HFFc6 (cell line): ENCODE measurements at places on chromosomes 16 and 17.

DNA sequence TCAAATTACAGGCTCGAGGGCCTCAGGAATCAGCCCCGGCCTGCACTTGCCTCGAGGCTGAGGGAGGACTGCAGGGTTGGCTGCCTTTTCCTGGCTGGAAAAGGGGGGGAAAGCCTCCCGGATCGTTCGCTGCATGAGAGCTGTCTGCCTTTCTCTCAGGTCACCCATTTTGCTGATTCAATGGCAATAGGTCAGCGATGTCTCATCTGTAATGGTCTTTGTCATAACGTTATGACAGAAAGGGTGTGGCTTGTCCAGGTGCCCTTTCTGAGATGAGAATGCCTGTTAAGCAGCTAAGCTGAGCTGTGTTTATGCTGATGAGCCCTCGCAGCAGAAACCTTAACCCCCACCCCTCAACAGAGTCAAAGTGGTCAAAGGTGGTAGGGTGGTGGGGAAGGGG, 81.8 kb downstream of the AKAP1 start:
- no peak for DNase-seq

DNA sequence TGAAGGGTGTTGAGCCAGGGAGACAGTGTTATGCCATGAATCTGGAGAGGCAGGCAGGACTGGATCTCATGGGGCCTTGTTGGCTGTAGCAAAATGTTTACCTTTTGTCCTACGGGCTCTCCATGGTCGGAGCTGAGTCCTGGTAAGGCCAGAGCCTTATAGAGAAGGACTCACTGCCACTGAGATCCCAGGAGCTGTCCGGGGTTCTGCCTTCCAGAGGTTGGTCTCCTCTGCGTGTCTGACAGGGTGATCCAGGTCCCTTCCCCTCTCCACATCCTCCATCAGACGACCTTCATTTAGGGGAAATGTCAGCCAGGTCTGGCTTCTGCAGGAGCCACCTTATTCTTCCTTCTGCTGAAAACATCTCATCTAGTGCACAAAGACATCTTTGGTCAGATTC, 285.2 kb upstream of the N4BP1 start:
- no peak for DNase-seq

GRCh38 chr16:73196670-73197069, 148.7 kb upstream of the ZFHX3 start:
- peak; percentile 35 for DNase-seq

DNA sequence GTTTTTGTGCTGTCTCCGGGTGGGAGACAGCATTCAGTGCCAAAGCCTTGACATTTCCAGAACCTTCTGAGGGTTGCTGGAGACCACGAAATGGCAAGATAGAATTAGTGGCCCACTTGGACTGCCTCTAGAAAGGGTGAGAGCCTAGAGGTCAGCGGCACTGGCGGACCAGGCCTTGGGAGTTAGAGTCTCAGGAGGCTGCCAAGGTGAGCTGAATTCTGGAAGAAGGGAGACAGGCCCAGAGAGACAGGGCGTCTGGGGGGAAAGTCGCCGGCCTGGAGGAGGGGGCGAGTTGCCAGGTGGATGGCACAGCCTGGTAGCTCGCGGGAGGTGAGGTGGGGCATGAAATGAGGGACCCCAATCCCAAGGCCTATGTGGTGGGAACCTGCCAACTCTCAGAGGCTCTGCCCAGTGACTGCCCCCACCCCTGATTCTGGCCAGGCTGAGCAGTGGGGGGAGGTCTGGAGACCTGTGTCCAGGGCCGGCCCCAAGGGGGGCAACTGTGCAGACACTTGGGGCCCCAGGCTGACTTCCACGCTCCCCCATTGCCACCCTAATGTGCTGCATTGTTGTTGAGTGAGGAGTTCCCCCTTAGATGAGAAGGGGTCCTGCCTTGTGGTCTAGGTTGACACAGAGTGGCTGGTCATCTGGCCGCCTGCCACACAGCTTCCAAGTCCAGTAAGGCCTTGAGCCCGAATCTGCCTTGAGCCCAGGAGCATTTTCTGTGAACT, 211.1 kb upstream of the CIBAR2 start:
- no peak for DNase-seq

DNA sequence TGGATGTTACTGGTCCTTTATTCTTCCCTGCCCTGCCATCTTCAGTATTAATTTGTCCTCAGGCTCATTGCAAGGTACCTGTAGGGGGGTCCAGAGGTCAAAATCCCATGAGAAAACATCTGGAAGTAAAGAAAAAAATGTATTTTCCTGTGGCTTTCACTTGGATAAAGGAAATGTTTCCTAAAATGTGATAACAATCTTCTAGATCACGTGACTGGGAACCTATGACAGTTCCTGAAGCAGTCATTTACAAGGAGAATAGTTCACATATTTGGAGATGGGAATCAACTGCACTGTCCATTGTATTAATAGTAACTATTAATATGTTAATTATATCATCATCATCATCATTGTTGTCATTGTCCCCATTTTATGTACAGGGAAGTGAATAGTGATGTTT, 915.1 kb upstream of the EEF2KMT start:
- no peak for DNase-seq
